ENCODE measurements at places on chromosomes 7 and 10. TPM values are rescaled to one million over a fixed set of nuclear protein-coding genes. Genes with fewer than 3 reads are reported as not detected.
A peak's percentile ranks its signal among the peaks of the same experiment; 100 is the strongest.

GRCh38 chr10:107160866-107161265 is 3.6 kb downstream of the SORCS1 start:
- DNase-seq, result no peak

BAZ1B gene
- total RNA-seq, result 74.8 TPM

TAC1 gene
- total RNA-seq, result 11.1 TPM

GRM3 gene
- not detected for total RNA-seq

- no peak for DNase-seq
These were observed 377.1 kb downstream of the NRG3 start for GRCh38 chr10:82252081-82252480.

DNA sequence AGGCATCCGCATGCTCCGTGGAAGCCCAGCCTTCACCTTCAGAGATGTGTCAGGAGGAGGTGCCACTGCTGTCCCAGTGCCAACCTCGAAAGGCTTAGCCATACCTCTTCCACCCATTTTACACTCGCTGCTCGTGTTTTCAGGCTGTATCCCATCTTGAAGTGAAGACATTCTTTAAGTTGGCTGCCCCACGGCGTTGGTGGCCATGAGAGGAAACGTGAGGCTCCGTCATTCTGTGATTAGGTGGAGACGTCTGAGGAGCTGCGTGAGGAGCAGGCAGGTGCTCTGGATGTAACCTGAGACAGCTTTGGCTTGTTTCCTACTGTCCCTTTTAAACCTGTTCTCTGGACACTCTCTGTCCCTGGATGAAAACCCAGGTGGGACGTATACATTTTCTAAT is 159.9 kb upstream of the RNF32 start:
- DNase-seq, result no peak

GRCh38 chr10:44205067-44205466 is 179.8 kb downstream of the CXCL12 start:
- no peak for DNase-seq

DNA sequence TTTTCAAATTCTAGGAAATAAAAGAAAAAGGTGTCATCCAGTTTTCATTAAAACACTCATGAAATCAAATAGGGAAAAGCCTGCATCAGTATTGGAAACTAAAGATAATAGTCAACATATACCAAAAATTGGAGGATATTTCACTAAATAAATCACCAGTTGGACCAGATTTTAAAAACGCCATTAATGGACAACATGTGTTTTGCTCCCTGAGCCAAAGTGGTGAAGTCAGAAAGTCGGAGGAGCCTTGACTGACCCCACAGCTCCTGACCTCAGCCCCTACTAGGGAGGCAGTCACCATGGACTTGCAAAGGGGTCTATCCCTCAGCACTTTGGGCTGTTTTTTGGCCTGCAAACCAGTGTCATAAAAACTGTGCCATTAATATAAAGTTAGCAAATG is 98.3 kb upstream of the SEC61G start:
- no peak for DNase-seq

GRCh38 chr7:31418928-31419327 is 78.4 kb upstream of the NEUROD6 start:
- DNase-seq, result no peak

- no peak for DNase-seq
These were observed 26.3 kb downstream of the PODXL start for GRCh38 chr7:131530137-131530536.

- no peak for DNase-seq
These were observed 20.5 kb upstream of the CFAP46 start for GRCh38 chr10:132962623-132963429.

- DNase-seq, result peak; percentile 63
These were observed 5.6 kb upstream of the AQP1 start for GRCh38 chr7:30906014-30906413.

RADIL gene
- total RNA-seq, result 1.4 TPM

TAS2R41 gene
- total RNA-seq, result not detected

HOXA7 gene
- total RNA-seq, result 2.2 TPM

- no peak for DNase-seq
These were observed 37.3 kb downstream of the SH3PXD2A start for GRCh38 chr10:103818105-103818504.

DNA sequence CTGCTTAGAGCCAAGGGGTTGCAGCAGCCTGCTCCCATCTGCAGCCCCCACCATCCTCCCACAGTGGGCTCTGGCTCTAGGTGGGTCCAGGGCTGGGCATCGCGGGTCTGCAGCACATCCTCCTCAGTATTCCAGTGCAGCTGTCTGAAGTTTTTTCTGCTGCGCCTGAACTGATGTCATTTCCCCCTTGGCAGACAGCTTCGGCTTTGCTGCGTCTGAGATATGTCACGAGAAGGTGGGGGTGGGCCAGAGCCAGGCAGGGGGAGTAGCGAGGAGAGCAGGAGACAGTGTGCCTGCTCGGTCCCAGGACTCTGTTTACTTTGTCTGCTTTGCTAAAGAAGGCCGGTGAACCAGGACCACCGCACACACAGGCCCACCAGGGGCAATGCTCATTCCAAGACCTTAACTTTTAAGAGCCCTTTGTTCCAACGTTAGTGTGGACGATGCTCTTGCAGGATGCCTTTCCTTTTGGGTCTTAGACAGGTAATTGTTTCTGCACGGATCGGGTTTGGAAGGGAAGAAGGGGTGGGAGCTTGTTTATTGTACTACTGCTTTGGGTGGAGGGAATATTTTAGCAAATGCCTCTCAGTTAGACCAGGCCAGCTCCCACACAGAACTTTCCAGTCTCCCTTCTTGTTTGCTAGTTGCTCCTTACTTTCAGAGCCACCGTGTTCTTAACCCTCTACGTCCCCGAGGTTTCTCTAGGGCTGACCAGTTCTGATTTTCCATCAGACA is 32.4 kb downstream of the WBP1L start:
- DNase-seq, result no peak

DNA sequence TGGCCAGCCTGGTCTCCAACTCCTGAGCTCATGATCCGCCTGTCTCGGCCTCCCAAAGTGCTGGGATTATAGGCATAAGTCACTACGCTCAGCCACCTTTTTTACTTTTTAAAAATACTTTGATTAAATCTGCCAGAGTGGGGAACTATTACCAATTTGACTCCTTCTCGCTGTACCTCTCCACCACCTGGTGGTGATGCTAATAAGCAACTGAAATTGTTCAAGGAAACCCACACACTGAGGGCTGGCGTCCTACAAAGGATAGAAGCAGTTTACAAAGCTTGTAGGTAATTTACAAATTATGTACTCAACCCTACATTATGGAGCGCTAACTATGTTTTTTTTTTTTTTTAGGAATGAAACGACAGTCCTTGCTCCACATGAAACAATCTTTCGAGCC is 111.1 kb downstream of the CPED1 start:
- DNase-seq, result no peak

- peak; percentile 29 for DNase-seq
These were observed 531.2 kb downstream of the HTR7 start for GRCh38 chr10:90326498-90327267.

- DNase-seq, result no peak
These were observed 618.5 kb downstream of the CCSER2 start for GRCh38 chr10:84946904-84947303.

- DNase-seq, result no peak
These were observed 4.5 kb upstream of the TRIM24 start for GRCh38 chr7:138455609-138456008.

DNA sequence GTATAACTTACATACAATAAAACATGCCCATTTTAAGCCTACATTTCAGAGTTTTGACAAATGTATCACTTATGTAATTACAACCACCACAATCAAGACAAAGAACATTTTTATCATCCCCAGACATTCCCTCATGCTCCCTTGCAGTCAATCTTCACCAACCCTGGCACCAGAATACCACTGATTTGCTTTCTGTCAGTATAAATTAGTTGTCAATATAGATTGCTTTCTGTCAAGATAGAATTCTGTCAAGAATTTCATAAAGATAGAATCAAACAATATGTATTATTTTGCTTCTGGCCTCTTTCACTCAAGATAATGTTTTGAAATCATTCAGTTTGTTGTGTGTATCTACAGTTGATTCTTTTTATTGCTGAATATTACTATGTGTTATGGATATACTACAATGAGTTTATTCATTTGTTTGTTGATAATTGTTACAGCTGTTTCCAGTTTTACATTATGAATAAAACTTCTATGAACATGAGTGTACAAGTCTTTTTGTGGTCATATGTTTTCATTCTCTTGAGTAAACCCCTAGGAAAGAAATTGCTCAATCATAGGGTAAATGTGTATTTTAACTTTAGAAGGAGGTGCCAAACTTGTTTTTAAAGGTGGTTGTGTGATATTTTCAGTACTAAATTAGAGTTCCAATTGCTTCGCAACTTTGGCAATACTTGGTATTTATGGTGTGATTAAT is 56.9 kb downstream of the IFIT5 start:
- no peak for DNase-seq

DNA sequence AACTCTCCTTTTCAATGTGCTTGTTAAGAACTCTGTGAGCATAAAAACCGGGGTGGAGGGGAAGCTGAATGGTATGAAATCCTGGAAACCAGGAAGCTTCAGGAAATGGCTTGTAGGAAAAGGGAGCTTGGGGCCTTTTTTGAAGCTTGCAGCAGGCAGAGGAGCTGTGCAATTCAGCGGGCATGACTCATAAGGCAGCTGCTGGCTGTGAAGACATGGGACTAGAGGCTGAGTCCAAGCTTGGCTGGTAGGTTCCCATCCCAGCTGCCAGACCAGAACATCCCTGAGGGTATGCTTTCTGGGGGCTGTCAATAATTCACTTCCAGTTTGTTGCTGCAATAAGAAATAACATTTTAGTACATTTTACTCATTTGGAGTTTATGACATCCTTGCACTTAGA is 36.8 kb upstream of the CDC14C start:
- DNase-seq, result peak; percentile 84

GRCh38 chr10:26650406-26650805 is 47.1 kb upstream of the PDSS1 start:
- no peak for DNase-seq

GRCh38 chr7:44574287-44574872 is 672 bp upstream of the DDX56 start:
- DNase-seq, result no peak

DNA sequence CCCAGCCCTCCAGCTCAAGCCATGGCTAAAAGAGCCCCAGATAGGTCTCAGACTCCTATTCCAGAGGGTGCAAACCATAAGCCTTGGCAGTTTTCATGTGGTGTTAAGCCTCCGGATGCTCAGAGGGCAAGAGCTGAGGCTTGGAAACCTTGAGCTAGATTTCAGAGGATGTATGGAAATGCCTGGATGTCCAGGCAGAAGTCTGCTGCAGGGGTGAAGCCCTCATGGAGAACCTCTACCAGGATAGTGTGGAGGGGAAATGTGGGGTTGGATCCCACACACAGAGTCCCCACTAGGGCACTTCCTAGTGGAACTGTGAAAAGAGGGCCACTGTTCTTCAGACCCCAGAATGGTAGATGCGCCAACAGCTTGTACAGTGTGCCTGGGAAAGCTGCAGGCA is 13.2 kb upstream of the HPSE2 start:
- DNase-seq, result no peak

DNA sequence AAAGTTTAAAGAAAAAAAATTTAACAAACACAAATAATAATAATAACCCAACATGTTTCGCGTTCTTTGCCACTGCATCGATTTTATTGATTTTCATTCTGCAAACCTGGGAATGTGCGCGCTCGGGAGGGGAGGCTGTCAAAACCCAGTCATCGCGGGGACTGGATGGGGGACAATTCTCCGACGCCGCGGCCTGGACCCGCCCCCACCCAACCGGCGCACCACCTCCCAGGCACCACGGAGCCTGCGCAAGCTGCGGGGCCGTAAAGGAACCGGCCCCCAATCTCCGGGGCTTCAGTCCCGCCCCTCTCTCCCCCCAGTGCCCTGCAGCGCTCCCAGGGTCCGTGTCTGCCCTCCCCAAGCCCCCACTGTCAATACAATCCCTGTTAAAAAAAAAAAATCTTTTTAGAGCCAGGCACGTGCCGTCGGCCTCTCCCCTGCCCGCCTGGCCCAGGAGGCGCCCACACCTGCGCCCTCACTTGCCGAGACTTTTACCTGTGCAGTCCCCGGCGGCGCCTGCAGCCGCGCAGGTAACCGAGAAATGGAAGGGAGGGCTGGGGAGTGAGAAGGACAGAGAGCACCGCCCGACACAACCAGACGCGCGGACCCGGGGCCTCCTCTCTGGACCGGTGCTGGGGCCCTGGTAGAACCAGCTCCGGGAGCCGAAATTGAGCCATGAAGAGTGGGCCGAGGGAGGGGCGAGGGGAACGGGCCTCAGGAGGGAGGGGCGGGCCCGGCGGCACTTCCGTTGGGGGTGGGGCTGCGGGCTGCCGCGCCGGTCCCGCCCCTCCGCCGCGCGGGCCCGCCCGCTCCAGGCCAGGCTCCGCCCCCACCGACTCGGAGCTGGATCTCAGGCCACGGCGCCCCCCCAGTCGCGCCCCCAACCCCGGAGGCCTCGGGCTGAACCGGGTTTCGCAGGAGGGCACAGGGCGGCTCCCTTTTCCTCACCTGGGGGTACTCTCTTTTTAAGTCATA is 7.6 kb upstream of the ZNF503 start:
- peak; percentile 45 for DNase-seq

VOPP1 gene
- total RNA-seq, result 148 TPM

HPSE2 gene
- total RNA-seq, result not detected

DNA sequence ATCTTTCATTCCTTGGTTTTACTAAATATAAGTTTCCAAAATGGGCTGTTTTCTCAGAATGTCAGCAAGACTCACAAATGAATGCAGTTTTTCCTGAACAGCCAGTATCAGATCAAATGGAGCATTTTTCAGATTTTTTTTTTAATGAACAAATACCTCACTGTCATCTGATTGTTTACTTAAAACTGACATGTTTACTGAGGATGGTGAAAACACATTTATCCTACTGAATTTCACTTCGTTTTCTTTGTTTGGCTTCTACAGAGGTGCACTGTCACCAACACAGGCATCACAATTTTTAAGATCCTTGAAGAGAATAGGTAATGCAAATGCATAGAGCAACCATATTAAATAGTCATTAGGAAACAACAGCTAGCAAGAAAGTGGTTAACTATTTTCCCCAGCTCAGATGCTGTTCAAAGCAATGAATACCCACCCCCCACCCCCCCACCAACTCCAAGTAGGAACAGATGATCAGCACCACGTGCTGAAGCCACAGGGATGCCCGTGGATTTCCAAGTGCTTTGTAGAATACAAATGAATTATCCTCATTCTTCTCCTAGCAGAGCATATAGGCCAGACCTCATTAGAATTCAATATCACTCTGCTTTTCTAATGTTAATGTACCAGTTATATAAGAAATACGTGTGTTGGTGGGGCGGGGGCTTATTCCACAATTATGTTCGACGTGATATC is 205.9 kb downstream of the SKAP2 start:
- DNase-seq, result no peak

MALSU1 gene
- total RNA-seq, result 158 TPM

All from H4 (cell line).